Activated naive CD4-positive, alpha-beta T cell treated with anti-CD3 and anti-CD28 coated beads, Interleukin-2, amount 50 U/mL, for 16 hours (primary cell): ENCODE measurements at places on chromosomes 7 and 10.

GRCh38 chr7:19181634-19182033 lies 36.4 kb upstream of the FERD3L start:
- DNase-seq: no peak

DNA sequence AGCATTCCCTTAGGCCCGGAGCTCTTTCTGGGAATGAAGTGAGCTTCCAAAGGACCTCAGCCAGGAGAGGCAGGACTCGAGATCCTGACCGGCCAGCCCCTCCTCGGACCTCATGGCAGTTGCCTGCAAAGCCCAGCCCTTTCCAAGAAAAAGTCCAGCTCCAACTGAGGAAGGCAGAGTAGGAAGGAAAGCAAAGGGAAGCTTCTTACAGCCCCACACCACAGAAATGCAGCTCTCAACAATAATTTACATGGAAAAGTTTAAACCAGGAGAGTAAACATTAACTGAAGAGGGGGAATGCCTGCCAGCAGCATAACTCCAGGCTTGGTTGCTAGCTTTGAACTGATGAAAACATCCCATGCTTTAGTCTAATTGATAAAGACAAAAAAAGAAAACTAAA lies 153.9 kb upstream of the PFKP start:
- no peak for DNase-seq

GRCh38 chr10:88386821-88387773 lies 196.0 kb downstream of the RNLS start:
- no peak for DNase-seq

- DNase-seq: no peak
These were observed 176.5 kb downstream of the EXOC4 start for GRCh38 chr7:133429371-133429770.

GRCh38 chr10:21076381-21076780 lies 179.3 kb upstream of the NEBL start:
- DNase-seq: no peak

- DNase-seq: peak; percentile 40
These were observed 562 bp downstream of the GRK5 start for GRCh38 chr10:119207713-119208552.

- DNase-seq: no peak
These were observed 921.3 kb upstream of the AUTS2 start for GRCh38 chr7:68676813-68677535.

- DNase-seq: no peak
These were observed 55.8 kb upstream of the CDCA7L start for GRCh38 chr7:22001345-22002004.

DNA sequence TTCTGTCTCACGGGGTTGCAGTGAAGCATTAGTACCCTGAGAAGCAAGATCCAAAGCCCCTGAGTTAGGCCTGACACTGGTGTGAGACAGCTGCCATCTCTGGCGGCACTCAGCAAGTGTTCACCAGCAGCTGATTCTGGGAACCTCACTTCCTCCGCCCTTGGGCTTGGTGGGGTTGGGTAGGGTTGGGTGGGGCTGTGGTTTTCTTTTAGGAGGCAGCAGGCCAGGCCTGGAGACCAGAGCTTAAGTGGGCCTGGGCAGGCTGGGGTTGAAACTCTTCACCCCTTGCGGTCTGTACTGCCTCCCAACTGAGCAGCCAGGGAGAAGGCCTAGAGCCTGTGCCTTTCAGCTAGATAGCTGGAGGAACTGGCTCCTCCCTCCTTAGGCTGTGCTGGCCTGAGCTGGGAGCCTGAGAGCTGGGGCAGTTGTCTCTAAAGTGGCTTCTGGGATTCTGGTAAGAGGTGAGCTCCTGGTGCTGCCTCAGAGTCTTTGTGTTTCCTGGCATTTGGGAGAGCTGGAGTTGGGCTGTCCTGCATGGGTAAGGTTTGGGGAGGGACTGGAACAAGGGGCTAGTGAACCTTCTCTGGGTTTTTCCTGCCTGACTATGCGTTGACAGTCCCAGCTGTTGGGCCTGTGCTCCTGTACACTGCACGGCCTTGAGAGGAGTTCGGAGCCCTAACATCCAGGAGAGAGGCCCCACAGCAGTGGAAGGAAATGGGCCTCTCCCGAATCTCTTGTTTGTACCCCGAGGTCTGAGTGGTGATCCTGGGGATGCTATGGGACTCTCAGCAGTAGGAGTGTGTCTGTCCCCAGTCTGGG lies 5.1 kb downstream of the TSPAN14 start:
- peak; percentile 48 for DNase-seq

DNA sequence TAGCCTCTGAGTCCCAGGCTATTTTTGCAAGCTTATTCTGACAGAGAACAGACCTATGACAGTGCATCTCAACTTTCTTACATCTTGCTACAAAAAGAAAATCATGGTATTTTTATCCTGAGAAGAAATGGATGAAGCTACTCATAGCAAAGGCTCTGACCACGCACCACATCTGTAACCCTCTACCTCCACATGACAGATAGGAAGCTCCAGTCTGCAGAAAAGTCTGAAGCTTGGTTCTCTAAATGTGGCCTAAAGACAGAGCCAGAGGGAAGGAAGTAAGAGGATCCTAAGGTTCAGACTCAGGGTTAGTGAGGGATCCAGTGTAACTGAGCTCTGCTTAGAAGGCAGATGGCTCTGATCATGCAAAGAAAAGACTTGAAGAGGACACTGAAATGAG lies 58.4 kb upstream of the ABCB5 start:
- DNase-seq: no peak

- no peak for DNase-seq
These were observed 69.7 kb upstream of the ANTXRL start for GRCh38 chr10:46216836-46217751.

- DNase-seq: no peak
These were observed 107.5 kb downstream of the INSYN2A start for GRCh38 chr10:127088908-127089307.

DNA sequence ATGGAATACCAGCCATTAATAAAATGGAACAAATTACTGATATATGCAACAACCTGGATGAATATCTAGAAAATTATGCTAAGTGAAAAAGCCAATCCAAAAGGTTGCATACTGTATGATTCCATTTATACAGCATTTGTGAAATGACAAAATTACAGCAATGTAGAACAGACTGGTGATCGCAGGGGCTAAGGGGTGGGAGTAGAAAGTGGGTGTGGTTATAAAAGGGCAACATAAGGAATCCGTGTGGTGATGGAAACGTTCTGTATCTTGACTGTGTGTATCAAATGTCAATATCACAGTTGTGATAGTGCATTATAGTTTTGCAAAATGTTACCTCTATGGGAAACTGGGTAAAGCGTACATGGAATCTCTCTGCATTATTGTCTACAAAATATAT lies 15.0 kb downstream of the CEP41 start:
- no peak for DNase-seq

- DNase-seq: no peak
These were observed 140.0 kb upstream of the PHYHIPL start for GRCh38 chr10:59036311-59037017.

GRCh38 chr10:63976538-63976937 lies 455.3 kb downstream of the REEP3 start:
- DNase-seq: no peak

DNA sequence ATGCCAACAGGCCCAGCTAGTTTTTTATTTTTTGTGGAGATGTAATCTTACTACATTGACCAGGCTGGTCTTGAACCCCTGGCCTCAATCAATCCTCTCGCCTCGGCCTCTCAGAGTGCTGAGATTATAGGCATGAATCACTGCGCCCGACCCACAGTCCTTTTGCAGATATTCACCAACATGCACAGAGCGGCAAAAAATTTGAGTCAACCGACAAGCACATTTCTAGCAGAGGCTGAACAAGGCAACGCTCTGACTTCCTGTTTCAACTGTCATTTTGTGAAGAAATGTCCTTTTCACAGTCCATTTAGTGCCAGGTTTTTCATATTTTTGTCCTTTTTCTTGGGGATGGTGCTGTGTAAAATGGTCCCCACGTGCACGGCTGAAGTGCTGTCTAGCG lies 71.1 kb upstream of the KAT6B start:
- DNase-seq: no peak

DNA sequence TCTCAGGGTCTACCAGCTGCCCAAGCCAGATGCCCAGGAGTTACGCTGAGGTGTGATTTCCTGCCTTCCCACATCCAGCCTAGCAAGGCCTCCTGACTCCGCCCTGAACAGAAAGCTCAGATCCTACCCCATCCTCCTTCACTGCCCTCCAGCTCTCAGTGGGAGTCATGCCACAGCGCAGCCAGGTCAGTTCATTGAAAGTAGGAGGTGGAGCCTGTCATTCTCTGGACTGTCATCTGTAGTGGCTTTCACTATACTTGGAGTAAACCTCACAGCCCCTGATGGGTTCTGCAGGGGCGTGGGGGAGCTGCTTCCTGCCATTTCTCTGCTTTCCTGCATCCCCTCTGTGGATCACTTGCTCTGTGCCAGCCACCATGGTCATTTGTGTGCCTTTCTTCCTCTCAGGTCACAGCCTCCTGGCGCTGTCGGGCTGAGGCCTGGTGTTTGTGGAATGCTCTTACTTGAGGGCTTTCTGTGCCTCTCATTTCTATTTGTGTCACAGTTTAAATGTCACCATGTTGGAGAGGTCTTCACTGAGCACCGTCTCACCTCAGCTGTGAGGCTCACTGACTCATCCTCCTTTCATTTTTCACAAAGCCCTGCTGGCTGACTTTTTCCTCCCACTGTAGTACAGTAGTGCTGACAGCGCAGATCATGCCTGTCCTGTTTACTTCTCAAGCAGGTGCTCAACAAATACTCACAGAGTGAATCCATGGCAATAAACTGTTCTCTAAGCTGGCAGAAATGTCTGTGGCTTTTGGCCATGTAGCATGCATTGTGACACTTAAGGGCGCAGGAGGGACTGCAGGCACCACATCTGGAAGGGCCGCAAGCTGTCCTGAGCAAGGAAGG lies 61.0 kb upstream of the TMEM248 start:
- no peak for DNase-seq

DNA sequence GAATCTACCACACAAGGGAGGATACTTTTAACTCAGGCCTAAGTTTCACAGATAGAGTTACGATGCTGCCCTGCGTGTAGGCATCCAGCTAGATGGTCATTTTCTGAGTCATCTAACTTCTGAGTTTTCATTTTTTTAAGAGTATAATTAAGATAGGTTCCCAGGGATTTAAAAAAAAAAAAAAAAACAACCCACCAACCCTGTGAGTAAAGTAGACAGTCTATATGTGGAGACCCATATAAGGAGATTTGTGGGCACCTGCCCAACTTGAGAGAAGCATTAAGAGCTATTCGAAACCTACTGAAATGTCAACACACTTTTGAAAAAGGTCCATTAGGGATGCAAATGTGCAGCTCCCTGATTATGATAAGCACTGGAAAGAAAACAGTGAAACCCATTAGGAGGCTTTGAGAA lies 257.3 kb downstream of the TRIL start:
- no peak for DNase-seq

DNA sequence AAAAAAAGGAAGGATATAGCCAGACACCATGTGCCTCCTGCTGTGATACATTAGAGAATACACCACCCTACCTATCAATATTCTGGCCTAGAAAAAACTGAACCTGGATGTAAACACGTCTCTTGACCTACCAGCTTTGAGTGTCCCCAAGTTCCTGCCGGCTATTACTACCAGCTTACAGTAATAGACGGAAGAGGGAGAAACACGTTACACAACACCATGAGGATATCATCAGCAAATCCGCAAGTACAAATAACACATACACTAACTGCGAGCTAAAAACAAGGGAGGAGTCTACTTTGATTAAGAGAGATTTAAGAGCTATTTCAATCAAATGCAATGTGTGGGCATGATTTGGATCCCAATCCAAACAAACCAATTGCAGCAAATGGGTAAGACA lies 113.0 kb downstream of the COL28A1 start:
- no peak for DNase-seq

- no peak for DNase-seq
These were observed 87.6 kb upstream of the AFAP1L2 start for GRCh38 chr10:114491933-114492332.

GRCh38 chr7:8921807-8922206 lies 488.4 kb downstream of the NXPH1 start:
- DNase-seq: no peak

- DNase-seq: no peak
These were observed 523 bp downstream of the AQP1 start for GRCh38 chr7:30912021-30912730.

- DNase-seq: no peak
These were observed 761 bp downstream of the PTF1A start for GRCh38 chr10:23192712-23193434.

- DNase-seq: no peak
These were observed 15.6 kb downstream of the MBL2 start for GRCh38 chr10:52756966-52757365.

GRCh38 chr10:87640043-87640442 lies 19.6 kb upstream of the PAPSS2 start:
- DNase-seq: no peak

DNA sequence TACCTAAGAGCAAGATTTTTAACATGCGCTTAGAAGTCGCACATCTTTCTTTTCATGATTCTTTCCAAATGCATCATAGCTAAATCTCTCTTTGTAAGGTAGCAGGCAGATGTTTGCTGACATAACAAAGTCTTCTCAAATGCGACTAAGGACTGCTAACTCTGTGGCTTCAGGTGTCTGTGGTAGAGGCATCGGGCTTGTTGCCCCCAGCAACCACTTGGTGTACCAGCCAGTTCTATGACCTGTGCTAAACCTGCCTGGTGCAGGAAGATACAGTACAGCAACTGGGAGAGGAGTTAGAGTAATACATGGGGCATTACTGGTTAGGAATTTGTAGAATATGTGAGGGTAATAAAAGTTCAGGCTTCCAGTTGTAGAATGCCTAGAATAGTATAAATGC lies 654.1 kb downstream of the NRG3 start:
- no peak for DNase-seq

- peak; percentile 48 for DNase-seq
These were observed 166.0 kb upstream of the SP4 start for GRCh38 chr7:21261627-21262594.

DNA sequence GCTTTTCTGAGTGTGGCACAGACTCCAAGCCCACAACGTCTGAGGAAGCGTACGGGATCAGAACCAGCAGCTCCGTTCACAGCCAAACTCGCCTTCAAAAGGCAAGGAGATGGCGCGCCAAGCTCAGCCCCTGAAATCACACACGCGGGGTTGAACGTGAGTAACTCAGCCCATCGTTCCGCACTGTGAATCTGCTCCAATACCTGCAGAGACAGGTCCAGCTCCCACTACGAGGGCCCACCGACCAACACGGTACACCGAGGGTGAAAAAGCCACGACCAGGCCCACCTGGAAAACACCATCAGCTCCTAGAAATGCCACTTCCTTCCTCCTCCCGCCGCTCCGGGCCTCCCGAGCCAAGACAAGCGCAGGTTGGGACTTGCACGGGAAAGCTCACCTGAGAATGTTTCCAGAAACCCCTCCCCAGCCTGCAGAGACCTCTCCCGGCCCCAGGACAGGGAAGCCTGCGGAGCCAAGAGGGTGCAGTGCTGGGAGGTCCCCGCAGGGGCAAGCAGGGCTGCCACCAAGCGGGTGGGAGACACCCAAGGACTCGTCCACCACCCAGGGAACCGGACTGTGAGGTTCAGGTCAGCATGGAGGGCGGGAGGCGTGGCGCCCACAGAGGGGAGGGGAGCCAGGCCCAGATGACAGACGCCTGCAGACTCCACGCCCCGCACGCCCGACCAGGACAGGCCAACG lies 93.9 kb upstream of the PDGFA start:
- DNase-seq: no peak
